ENCODE measurements at places on chromosomes 7 and 10.

GRCh38 chr10:121631365-121632029, 33.3 kb upstream of the FGFR2 start:
- DNase-seq: no peak

GRCh38 chr7:136122026-136122425, 144.9 kb upstream of the MTPN start:
- no peak for DNase-seq

- no peak for DNase-seq
Measured at GRCh38 chr7:93142127-93142526, 6.1 kb downstream of the SAMD9L start.

DNA sequence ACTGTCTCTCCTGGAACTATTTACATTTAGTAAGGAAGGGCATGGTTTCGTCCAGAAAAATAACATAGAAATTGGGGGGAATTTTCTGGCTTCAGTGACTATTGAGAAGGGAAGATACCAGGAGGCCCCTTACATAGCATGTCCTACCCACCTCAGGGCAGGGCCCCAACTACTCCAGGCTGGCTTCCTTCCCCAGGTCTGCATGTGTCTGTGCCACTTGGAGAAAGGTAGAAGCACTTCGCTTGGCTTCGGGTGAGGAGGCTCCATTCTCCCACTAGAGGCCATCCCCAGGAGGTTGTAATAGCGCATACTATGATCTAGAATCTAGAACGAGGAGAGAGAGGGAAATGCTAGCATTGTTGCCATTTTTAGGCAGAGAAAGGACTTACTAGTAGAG, 14.7 kb downstream of the LRGUK start:
- no peak for DNase-seq

- DNase-seq: no peak
Measured at GRCh38 chr10:91082447-91082846, 138.0 kb upstream of the PCGF5 start.

DNA sequence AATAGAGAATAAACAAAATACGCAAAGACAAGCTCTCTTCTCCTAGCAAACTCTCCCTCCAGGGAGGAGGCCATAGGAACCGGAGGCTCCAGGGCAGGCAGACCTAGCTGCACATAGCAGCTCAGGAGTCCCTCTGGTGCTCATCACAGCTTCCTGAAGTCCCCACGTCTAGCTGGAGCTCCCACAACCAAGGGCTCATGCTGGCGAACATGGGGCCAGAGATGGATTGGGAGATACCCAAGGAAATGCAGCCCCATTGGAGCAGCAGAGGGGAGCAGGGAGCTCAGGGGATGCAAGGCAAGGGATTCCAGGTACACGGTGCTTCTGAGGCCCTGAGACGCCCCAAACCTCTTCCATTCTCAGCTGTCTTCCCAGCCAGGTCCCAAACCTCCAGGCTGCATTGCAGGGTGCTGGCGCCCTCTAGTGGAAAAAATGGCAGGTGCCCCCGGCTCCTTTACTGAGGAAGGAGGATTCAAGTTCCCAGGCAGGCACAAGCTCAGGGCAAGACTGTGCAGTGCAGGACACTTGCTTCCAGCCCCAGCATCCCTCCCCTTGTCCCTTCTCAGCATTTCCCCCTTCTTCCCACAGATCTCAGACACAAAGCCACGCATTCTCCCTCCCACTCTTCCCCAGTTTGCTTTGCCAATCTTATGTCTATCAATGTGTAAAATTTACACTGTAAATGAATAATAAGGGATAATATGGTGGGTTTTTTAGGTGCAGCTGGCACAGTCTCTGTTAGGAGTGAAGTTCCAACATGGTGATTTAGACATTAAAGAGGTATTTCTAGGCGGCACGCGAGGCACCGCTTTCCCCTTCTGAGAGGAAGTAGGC, 46.2 kb downstream of the GPAM start:
- no peak for DNase-seq

DNA sequence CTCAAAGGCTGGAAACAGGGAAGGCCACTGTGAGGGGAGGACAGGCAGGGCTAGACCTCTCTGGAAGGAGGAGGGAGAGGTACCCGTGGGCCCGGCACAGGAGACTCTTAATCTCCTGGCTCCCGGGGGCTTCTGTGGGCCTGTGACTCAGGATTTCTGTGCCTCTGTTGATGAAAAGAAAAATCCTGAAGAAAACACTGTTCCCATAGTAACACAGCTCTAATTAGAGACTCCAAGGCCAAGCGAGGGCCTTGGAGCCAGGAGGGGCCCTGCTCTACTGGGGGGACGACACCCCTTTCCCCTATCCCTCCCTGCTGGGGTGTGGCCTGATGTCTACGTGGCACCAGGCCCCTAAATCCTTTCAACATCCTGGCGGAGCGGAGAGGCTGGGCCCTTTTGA, 174.1 kb upstream of the TNRC18 start:
- DNase-seq: no peak

- DNase-seq: no peak
Measured at GRCh38 chr10:78757344-78757925, 311.3 kb upstream of the ZMIZ1 start.

DNA sequence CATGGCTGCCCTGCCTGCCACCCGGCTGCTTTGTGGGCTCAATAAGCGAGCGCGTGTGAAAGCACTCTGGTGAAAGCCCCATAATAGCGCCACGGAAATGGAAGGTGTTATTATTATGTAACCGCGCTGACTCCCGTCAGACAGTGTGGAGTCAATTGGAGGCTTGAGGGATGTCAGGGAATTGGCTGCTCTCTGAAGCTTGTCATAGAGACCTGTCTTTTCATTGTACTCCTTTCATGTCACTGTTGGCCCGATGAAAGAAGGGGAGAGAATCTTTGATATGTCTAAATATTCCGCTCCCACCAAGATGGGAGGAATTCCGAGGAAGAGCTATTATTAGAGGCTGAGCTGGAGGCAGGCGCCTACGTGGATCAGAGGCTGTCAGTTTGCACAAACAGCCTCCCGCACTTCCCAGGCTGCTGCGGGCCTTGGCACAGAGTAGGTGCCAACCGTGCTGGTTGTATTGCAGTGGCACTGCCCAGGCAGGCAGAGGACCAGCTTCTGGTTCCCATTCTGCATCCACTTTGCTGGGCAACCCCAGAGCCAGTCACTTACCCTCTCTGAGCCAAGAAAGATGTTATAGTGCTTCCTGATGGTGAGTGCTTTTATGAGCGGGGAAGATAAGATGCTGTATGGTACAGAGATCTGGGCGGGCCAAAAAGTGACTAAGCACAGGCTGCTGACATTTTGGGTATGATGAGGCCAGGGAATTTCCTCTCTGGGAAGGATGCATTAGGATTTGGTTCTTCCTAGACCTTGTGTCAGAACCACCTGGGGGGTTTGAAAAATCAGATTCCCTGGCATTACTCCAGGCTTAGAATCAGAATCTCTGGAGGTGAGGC, 151.4 kb downstream of the RPS24 start:
- DNase-seq: no peak

DNA sequence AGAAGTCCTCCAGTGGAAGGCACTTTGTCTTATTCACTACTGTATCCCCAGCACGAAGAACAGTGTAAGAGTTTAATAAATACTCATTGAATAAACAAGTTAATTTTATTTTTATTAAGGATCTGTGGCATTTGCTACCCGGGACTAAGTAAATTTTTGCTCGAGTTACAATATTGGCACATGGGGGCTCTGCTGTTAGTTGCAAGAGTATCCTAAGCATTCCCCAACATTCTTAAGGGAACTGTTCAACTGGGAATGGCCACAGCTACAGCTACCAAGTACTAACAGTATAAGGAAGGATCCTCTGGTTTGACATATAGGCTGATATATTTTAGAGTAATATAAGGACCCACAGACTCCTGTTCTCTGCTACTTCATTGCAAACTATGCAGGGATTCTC, 8.7 kb upstream of the LRRTM3 start:
- no peak for DNase-seq

GRCh38 chr10:73096449-73097304, at the start of gene P4HA1:
Gene P4HA1, minus strand, starts transcription at chr10:73096866. Its CDS starts 21,983 bp downstream, at chr10:73074883.
- peak; percentile 96 for DNase-seq

DNA sequence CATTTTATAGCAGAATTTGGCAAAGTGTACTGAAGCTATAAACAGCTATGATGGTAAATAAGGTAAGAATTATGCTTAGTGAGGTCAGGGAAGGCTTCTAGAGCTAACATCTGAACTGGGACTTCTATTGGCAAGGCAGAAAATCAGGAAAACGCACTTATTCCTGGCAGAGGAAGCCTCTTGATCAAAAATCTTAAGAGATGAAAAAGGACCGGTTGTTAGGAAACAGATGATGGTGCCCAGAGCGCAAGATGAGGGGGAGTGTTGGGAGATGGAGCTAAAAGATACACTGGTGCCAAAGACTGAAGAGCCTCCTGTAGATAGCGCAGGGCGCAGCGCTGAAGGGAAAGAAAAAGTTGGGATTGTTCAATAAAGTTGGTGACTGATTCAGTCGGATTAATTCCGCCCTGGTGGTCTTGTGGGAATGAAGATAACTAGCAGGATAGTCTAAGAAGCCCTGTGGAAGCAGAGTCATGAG, 550 bp upstream of the CALU start:
- DNase-seq: peak; percentile 34

DNA sequence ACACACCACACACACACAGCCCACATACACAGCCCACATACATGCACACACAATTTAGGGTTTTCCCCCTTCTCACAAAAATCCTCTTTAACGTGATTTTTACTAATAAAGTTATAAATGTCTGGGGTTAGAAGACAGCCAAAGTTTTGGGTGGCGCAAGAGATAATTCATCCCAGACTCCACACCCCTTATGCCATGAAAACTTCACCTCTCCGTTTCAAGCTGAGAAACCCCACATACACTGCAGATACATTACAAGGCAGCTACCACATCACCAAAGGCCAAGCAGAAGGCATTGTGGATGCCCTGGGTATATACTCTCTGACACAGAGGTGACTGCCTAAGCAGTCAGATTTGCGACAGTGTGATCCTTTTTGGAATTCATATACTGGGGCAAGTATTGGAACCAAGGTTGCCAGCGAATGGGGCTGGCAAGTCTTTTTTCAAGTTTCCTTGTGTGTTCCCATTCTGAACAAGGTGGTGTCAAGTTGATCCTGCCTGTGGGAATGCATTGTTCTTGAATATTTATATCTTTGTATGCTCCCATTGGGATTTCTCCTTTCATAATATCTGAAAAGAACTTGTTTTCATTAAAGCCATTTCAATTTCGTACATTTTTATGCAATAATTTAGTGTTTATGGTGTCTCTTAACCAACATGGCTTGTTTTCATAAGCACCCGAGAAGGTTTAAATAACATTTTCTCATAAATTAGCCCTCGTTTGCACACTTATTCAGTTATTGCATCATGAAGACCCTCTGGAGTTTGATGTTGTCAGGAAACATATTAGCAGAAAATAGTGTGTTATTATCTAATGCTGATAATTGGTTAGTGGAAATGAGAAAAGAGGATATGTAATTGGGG, 130.2 kb downstream of the TCF7L2 start:
- DNase-seq: no peak

Measured in brain pericyte (primary cell).